ENCODE measurements at places on chromosomes 11 and 22.

DNA sequence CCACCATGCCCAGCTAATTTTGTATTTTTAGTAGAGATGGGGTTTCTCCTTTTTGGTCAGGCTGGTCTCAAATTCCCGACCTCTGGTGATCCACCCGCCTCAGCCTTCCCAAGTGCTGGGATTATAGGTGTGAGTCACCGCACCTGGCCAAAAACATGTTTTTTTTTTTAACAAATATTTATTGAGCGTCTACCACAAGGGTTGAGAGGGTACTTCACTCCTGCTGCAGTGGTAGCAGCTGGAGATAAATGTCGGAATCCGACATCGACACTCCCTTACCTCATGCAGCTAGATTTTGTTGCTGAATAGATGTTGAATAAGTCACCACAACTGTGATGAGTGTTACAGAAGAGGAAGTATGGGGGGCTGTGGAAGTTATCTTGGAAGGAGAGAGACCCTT is 971 bp downstream of the DNAJB13 start:
- DNase-seq: no peak

DNA sequence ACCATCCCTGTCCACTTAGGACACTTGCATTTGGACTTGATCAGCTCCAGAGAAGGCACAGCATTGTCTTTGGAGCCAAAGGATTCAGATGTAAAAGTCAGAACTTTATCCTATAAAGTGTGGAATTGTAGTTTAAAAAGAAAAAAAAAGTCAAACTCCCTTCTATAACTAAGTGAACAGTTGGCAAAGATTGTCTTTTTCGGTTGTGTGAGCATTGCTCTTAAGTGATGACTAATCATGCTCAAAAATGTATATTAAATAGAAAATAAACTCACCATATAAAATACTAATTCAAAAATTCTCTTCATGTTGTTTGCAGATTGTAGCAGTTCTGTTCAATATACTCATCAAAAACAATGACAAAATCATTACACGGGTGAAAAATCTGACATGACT is 93.8 kb downstream of the ETS1 start:
- DNase-seq: no peak

DNA sequence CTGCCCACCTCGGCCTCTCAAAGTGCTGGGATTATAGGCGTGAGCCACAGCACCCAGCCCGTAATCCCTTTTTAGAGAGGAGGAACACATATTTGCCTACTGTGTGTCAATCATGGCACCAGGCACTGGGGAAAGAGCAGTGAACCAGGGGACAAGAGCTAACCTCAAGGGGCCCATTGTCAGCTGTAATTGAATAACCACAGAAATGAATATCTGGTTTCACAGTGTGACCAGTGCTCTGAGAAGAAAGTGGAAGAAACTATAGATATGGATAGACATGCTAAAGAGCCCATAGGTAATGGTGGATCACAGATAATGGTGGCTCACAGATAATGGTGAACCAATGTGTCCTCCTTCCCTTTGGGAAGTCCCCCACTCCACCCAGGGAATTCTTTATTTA is 8.6 kb upstream of the KCTD14 start:
- no peak for DNase-seq

DNA sequence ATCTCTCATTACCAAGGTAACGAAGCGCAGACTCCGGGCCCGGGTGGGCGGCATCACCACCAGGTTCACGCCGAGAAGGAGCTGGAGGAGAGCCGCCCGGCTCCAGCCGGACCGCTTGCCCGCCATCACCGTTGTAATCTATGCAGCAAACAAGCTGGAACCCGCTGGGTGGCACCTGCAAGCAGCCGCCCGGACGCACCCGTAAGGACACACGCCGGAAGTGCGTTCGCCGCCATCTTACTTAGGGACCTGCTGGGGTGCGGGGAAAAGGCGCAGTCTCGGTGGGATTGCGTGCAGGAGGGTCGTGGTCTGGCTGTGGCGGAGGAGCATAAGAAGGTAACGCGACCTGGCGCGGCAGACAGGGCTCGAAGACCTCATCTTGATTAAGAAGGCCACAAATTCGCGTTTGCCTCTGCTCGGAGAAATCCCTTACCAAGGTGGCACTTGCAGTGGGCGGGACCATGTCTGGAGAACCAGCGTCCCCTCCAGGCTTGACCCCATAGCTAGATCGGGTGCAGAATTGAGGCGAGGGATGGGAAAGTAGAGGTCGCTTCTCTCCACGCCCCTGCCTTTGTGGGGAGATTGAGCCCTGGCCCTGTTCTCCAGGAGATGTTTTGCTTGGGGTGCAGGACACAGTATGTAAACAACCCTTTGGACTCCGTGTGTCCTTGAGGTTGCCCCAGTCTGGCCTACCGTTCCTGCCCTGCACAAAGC is at the start of gene ACP2:
Gene ACP2 (minus strand): TSS at position 151 of the 714 bp plus-strand sequence. CDS start 25 bp downstream, at position 126.
- peak; percentile 87 for DNase-seq

- DNase-seq: no peak
Measured at GRCh38 chr11:116580799-116581198, 192.0 kb downstream of the BUD13 start.

GRCh38 chr11:45906965-45907611 is at the start of gene FREY1:
Gene FREY1 (minus strand): TSS chr11:45907271. CDS start chr11:45907245, 26 bp downstream.
- DNase-seq: no peak

DNA sequence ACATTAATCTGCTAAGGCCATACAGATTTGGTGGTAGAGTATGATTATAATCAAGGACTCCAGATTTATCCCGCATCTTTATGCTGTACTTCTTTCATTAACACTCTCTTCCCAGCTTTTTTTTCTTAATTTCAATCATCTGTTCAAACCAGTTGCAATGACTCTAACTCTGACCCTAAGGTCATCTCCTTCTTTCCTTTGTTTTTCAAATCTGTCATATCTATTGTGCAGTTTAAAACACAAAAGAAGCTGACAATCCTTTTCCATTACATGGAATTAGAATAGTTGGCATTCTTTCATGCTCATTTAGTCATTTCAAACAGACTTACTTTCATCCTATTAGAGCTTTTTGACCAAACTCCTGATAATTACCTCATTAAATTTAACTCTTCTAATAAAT is 53.6 kb upstream of the GRM5 start:
- DNase-seq: no peak

DNA sequence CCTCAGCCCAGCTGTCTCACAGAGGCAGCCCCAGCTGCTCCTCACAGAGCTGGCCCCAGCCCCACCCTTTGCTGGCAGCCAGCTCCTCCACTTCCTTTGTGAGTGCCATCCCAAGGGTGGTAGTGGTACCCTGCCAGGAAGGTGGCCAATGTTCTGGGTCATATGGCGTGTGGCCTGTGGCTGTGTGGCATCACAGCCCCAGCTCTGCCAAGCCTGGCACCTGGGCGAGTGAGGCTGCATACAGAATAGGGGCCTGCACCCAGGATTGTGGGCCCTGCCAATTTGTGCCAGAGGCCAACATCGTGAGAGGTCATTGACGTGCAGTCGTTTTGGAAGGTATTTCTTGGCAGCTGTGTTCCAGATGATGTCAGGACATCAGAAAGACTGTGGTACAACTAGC is 10.7 kb downstream of the TUB start:
- no peak for DNase-seq

- DNase-seq: no peak
Measured at GRCh38 chr22:35873426-35873825, 155.2 kb downstream of the RBFOX2 start.

DNA sequence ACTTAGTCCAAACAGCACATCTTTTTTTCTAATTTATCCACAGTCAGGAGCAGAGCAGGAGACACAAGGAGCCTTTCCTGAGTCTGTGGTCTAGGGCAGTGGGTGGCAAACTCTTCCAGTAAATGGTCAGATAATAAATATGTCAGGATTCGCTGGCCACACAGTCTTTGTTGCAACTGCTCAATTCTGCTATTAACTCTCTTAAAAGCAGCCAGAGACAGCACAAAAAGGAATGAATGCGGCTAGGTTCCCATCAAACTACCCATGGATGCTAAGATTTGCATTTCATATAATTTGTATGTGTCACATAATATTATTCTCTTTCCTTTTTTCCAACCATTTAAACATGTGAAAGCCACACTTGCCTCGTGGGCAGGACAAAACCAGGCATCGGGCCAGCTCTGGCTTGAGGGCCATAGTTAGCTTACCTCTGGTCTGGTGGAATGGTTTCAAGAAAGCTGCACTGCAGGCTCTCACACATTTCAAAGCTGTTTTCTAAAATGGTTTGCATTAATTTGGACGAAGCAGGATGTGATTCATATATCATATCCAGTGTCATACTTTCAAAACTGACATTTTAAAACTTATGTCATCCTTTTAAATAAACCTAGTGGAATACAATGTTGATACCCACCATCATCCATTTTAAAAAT is 64.7 kb upstream of the CD5 start:
- no peak for DNase-seq

GRCh38 chr22:39250131-39250530 is 5.3 kb upstream of the PDGFB start:
- no peak for DNase-seq

- no peak for DNase-seq
Measured at GRCh38 chr11:36214480-36214879, 74.7 kb downstream of the COMMD9 start.
